Left cardiac atrium (tissue), 4 donors: ENCODE measurements at places on chromosomes 5 and 9.
A peak's percentile ranks its signal among the peaks of the same experiment; 100 is the strongest.

DNA sequence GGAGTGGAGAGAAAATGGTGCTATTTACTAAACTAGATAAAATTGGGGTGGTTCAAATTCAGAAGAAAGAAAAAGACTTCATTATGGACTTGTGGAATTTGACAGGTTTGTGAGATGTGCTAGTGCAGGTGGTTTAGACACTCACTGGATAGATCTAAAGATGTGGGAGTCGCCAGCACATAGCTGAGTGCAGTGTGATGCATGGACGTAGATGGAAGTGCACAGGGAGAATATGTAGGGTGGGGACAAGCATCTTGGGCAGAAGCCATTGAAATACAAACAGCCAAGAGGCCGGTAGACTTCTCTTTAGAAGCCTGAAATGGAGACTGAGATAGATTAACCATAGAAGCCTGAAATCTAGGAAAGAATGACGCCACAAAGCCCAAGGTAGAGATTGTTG is 10.7 kb downstream of the HAPLN1 start:
- no peak for DNase-seq

GRCh38 chr9:126661521-126662251 is 48.0 kb downstream of the LMX1B start:
- no peak for DNase-seq

GRCh38 chr9:134034215-134035040 is 9.1 kb downstream of the BRD3OS start:
- DNase-seq: no peak

- no peak for DNase-seq
These were observed 432.3 kb upstream of the EDIL3 start for GRCh38 chr5:84816746-84817547.

- DNase-seq: peak; percentile 58
These were observed 649.1 kb downstream of the BNC2 start for GRCh38 chr9:16221366-16221765.
